NCI-H1048 (cell line): ENCODE measurements at places on chromosomes 5 and 9.

DNA sequence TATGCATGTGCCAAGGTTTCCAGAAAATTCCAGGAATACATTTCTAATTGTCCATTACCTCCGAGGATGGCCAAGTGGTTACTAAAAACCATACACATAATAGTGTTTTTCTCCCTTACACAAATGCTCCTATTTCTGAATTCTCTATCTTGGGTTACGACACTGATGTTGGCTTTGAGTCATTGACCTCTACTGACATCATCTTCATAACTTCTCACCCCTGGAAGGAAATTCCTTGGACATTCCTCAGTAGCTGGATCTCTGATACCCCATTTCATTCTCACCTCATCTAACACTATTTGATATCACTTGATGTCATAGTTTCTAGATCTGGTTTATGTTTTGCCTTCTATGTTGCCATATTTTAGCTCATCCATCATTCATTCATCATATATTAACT lies 287.2 kb downstream of the CTNND2 start:
- no peak for DNase-seq

DNA sequence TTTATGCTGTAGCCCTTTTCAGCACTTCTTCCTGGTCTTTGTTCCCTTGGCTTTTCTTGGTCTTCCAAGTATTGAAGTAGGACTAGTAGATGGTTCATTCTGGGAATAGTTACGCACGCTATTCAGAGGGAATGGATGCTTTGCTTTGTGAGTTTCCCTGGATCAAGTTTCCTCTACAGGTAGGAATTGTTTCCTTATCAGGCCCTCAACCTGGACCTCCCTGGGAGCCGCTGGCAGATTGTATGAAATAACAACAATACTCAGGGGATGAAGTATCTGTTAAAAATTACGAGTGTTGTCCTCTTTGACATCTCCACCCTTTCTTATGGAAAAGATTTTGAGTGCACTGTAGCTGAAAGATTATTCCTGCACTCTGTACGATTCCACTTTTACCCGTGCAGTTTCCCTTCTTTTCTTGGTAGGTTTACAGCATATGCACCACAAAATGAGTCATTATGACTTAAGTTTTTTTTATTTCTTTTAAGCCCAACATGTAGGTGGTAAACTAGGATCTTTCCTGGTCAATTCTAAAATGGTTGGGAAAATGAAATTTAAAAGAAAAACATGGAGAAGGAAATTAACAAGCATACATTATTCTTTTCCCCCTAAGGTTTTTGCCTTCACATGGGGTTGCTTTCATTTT lies 57.9 kb downstream of the ARHGAP26 start:
- no peak for DNase-seq

DNA sequence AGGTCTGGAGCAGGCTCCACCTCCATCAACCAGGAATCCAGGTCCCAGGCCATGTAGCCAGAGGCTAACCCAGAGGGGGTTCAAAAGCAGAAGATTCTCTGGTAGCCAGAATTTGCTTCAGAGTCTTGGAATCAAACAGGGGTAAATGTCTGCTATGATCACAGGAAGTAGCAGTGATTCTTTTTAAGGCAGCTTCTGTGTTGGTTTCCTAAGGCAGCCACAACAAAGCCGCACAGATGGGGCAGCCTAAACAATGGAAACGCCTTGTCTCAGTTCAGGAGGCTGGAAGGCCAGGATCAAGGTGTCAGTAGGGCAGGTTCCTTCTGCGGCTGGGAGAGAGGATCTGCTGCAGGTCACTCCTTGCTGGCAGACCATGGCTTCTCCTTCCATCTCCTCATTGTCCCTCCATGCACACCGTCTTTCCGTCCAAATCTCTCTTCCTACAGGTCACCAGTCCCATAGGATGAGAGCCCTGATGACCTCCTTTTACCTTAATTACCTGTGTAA lies 167.3 kb downstream of the ROR2 start:
- DNase-seq: no peak

DNA sequence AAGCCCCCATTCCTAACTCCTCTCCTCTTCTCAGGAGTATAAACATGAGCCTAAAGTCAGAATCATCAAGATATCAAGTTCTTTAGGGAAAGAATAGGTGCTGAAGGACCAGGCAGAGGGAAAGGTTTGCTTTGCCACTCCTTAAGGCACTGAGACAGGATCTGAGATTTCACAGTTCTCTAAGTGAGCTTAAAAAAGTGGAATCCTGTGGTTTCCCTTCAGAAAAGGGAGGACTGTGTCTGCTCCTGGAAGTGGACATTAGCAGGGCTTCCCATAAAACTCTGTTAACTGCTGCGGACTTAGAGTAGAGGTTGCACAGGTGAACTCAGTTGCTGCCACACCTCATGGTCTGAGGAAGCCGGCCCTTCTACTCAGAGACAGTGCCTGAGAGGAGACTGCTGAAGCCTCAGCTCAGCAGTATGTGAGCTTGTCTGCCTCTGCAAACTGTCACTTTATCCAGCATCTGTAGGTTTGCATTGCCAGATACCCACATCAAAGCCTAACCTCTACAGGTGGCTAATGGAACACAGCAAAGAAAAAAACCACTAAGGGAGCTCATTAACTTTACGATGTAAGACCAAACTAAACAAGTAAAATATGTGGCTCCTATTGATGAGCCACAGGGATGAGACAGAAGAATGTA lies 42.9 kb downstream of the RIC1 start:
- DNase-seq: no peak

GRCh38 chr9:88418715-88419540 lies 30.7 kb downstream of the SPIN1 start:
- DNase-seq: no peak

GRCh38 chr5:396531-396961 lies 46.4 kb upstream of the EXOC3 start:
- no peak for DNase-seq

- peak; percentile 56 for DNase-seq
Measured at GRCh38 chr5:150410524-150411244, 2.0 kb downstream of the CD74 start.

DNA sequence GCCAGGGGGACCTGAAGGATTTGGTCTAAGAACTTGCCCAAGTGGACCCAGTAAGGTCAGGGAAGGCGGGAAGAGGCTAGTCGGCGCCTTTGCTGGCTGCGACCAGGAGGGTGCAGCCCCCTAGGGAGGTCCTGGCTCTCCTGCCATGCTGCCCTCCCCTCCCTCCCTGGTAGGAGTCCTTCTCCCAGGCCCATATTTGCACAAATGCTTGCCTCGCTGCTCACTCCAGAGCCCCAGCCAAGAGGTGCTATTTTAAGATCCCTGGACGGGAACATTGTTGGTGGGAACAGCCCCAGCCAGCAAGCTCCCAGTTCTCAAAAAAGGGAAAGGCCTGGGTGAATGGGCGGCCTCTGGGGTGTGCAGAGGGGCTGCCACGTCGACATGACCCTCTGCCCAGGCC lies 4.3 kb upstream of the IL17B start:
- DNase-seq: no peak

DNA sequence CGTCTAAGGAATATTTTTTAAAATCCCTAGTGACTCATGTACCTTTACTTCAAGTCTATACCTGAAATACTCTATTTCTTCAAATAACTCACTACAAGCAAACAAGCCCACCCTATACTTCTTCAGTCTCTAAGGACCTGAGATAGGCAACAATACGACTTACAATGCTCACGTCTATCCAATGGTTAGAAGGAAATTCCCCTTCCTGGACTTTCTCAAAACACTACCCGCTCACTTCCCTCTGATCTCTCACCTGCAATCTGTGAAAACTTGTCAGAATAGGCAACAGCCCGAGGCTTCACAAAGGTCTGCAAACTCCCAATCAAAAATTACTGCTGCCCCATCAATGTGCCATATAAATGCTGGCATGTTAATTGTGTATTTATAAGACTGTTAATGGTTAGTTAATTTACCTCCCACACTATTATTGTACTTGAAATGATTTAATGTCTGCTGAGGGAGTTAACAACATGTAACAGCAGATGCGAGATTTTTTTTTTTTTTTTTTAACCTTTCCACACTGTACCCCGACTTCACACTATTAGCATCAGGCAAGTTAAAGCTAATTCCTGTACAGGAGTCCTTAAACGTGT lies 27.3 kb downstream of the MAPKAP1 start:
- DNase-seq: no peak

DNA sequence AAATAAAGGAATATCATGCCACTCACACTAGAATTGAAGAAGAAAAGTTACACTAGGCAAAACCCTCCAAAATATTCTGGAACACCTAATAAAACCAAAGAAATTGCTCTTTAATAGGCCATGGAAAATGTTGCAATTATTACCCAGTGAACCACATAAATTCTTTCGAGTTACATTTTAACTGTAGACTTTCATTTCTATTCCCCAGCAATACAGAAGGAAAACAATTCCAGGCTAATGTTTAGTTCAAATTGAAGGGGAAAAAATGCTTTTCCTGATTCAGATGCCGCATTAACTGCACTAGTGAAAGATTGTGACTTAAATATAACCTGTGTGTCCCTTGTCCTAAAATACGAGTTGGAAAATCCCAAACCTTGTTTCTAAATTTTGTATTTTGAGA lies 439.3 kb upstream of the ADAMTS16 start:
- no peak for DNase-seq

DNA sequence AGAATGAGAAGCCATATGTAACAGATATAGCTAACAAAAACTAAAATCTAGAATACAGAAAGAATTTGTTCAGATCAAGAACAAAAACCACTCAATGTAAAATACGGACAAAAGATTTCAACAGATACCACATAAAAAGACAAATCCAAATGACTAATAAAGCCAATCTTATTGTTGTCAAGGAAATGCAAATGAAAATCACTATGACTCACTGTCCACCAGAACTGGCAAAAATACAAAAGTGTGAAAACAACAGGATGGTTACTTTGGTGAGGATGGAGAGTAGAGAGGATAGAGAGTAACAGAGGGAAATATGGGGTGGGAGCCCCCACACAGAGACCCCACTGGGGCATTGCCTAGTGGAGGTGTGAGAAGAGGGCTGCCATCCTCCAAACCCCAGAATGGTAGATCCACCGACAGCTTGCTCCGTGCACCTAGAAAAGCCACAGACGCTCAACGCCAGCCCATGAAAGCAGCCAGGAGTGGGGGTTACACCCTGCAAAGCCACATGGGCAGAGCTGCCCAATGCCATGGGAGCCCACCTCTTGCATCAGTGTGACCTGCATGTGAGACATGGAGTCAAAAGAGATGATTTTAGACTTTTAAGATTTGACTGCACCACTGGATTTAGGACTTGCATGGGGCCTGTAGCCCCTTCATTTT lies 15.2 kb upstream of the RHOBTB3 start:
- no peak for DNase-seq

GRCh38 chr5:154274828-154275185 lies 84.3 kb downstream of the GALNT10 start:
- no peak for DNase-seq

DNA sequence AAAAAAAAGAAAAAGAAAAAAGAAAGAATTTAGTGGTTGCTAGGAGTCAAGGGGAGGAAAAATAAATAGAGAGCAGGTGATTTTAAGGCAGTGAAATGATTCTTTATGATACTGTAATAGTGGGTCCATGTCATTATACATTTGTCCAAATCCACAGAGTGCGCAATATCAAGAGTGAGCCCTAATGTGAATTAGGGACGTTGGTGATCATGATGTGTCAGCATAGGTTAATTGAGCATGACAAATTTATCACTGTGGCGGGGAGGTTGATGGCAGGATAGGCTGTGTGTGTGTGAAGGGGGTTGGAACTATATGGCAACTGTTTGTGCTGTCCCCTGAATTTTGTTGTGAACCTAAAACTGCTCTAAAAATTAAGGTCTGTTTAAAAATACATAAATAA lies 357.8 kb downstream of the ICE1 start:
- DNase-seq: no peak

DNA sequence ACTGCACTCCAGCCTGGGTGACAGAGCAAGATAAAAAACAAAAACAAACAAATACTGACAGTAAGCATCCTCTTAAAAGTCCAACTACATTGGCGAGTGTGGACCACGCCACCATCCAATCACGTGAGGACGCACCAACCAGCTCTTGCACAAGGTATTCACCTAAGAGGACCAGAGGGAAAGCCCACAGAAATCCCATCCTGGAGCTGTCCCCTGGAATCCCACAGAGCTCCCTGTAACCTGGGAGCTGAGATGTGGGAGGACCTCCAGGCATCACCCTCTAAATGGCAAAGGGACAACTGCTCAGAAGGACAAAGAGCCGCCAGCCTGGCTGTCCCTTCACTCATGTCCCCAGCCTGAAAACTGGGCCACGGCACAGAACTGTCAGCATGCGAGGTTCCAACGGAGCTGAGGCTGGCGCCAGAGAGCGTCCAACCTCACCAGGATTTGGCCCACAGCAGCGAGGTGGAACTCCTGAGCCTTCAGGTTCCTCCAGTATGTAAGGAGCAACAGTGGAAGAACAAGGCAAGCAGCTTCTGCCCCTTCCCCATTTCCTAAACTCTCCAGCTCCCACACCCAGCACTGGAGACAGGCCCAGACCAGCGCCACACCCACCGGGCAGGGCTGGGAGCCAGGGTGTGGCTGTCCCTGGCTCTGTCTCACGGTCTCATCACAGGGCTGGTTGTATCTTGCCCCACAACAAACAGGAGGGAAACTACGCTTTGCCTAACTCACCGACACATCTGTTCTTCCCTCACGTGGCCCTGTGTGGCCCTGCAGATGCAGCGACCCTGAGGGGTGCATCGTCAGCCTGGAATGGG lies 15.2 kb downstream of the IPPK start:
- no peak for DNase-seq

DNA sequence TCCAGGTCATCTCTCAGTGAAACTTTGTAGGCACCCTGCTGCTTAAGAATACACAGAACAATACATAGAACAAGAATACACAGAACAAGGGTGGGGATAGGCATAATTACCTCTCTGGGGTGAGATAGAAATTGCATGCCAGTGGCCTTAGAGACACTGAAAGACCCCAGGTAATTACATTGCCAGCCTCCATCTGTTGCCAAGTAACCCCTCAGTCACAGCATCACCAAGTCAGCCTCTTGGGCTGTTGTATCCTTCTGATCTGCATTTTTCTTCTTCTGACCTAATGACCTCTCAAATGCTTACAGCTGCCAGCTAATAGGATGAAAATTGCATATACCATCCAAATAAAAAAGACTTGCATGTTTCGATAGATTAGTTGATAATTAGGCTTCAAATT lies 167.7 kb downstream of the GRIA1 start:
- no peak for DNase-seq

DNA sequence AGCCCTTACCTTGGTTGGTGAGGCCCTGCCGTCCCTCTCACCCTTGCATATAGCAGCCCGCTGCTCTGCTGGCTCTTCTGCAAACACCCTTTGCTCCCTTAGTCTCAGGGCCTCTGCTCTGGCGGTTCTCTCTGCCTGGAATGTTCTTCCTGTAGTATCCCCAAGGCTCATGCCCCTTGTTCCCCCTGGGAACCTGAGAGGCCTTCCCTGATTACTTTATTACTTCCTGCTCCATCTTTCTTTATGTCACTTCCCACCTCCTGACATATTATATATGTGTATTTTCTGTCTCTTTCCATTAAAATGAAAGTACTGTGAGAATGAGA lies 73.9 kb upstream of the SPRY4 start:
- no peak for DNase-seq
